Activated B cell treated with CpG ODN at 0.5 μM for 24 hours (primary cell): ENCODE measurements at places on chromosomes 5 and 9. TPM values are rescaled to one million over a fixed set of nuclear protein-coding genes. Genes with fewer than 3 reads are reported as not detected.

DNA sequence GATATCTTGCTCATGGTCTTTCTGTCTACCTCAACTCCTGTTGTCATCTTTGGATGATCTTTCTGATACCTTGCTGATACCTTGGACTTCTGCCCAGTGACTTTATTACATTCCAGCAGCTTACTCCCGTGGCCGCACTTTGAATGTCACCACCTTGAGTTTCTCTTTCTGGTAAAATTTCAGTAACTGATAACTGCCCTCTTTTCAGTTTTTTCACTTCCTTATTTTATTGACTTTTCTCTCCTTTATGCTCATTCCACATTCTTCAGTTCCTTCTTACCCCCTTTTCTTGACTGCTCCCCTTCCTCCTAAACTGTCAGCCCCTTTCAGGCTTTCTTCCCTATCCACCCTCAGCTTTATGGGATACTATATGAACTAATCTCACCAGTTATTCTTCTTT is 7.0 kb upstream of the FBXO4 start:
- no peaks in the 10 kb centered on the region for H3K27me3 ChIP-seq
- no peak for DNase-seq
- no peak overlapping the region for H3K4me3 ChIP-seq
- H3K36me3 ChIP-seq: peaks cover 72% of the 10 kb centered on the region

- H3K4me3 ChIP-seq: no peak overlapping the region
- H3K27ac ChIP-seq: no peak overlapping the region
- H3K27me3 ChIP-seq: no peaks in the 10 kb centered on the region
- DNase-seq: no peak
- peaks cover 21% of the 10 kb centered on the region for H3K4me1 ChIP-seq
Observed at GRCh38 chr5:123811831-123812230, 299.9 kb downstream of the CSNK1G3 start.

- no peaks in the 10 kb centered on the region for H3K36me3 ChIP-seq
- DNase-seq: no peak
- H3K4me1 ChIP-seq: peaks cover 3% of the 10 kb centered on the region
- H3K27ac ChIP-seq: no peak overlapping the region
- peaks cover 2% of the 10 kb centered on the region for H3K27me3 ChIP-seq
- no peak overlapping the region for H3K4me3 ChIP-seq
Observed at GRCh38 chr5:168332042-168332441, 40.6 kb downstream of the WWC1 start.

DNA sequence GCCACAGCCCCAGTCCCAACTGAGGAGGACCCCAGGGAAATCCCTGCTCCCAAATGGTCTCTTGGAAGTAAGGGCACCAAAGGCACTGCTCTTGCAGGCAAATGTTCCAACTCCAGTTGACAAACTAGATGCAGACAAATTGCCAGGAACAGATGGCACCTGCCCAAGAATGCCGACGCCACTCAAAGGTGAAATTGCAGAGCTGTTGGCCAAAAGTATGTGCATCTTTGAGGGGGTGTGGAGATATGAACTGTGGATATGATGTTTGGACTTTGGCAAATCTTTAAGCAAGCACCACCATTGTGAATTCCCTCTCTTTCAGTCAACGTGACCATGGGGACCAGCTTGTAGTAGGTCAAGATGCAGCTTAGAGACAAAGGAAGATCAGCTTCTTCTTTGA is 12.0 kb upstream of the CPLX2 start:
- H3K27ac ChIP-seq: no peak overlapping the region
- no peak for DNase-seq
- H3K4me1 ChIP-seq: no peaks in the 10 kb centered on the region
- H3K27me3 ChIP-seq: peaks cover 14% of the 10 kb centered on the region
- H3K36me3 ChIP-seq: no peaks in the 10 kb centered on the region

DNA sequence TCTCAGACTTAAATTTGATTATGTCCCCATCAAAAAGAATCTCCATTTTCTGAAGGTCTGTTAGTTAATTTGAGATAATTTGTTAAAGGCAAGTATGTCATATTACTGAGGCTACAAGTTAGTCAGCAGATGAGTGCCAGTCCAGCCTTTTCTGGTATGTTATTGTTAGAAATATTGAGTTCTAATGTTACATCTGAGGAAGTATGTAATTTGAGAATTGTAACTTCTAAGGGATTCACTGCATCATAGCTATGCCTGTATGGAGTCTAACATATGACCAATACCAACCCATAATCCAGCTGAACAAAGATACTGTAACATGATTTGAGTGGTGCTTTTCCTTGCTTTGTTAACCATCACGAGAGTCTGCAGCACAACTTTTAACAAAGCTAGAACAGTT is 13.9 kb downstream of the SLC23A1 start:
- H3K36me3 ChIP-seq: peaks cover 68% of the 10 kb centered on the region
- DNase-seq: no peak
- H3K27me3 ChIP-seq: no peaks in the 10 kb centered on the region
- H3K4me3 ChIP-seq: no peak overlapping the region
- no peaks in the 10 kb centered on the region for H3K4me1 ChIP-seq
- H3K27ac ChIP-seq: no peak overlapping the region

GRCh38 chr5:141001446-141001843 is 35.2 kb downstream of the PCDHAC2 start:
- H3K4me1 ChIP-seq: peaks cover 1% of the 10 kb centered on the region
- H3K27ac ChIP-seq: no peak overlapping the region
- peaks cover 21% of the 10 kb centered on the region for H3K27me3 ChIP-seq
- H3K36me3 ChIP-seq: no peaks in the 10 kb centered on the region

GRCh38 chr9:122396614-122397148 is 25.9 kb downstream of the PTGS1 start:
- H3K4me1 ChIP-seq: no peaks in the 10 kb centered on the region
- DNase-seq: no peak
- peaks cover 14% of the 10 kb centered on the region for H3K36me3 ChIP-seq
- H3K27ac ChIP-seq: no peak overlapping the region
- no peaks in the 10 kb centered on the region for H3K27me3 ChIP-seq

GRCh38 chr5:43016217-43016779 is 23.8 kb downstream of the ANXA2R start:
- no peaks in the 10 kb centered on the region for H3K27me3 ChIP-seq

GRCh38 chr5:68187268-68188055 is 28.1 kb upstream of the PIK3R1 start:
- H3K27me3 ChIP-seq: no peaks in the 10 kb centered on the region
- H3K27ac ChIP-seq: no peak overlapping the region
- H3K4me3 ChIP-seq: no peak overlapping the region
- no peaks in the 10 kb centered on the region for H3K36me3 ChIP-seq
- peaks cover 7% of the 10 kb centered on the region for H3K4me1 ChIP-seq
- no peak for DNase-seq

DNA sequence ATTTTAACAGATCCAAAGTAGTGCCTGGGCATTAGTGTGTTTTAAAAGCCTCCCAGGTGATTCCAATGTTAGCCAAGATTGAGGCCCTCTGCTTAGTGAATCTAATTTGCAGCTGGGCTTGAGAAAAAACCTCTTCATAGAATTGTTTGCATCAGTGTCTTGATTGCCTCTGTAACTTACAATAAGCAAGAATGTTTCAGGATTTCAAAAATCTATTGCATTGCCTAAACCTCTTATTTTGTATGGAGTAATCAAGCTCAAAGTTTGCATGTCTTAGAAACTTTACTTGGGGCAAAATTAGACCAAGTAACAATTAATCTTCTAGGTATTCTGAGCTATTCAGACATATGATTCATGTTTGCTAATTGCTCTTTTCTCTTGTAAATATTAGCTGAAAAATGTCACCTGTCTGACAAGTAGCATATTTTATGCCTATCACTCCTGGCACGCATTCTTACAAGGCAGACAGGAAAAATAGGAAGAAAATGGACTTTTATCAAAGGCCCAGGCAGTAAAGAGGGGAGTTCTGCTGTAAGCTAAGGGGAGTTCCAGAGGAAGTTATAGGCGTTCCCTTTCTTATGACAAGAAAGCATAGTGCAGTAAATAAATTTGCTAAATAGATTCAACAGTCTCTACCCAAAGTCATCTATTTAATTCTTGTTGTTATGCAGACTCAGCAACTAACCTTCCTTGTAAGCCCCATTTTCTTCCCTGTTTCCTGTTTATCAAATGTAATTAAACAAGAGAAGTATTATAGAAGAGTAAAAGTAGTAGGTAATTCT is 21.0 kb downstream of the PDCD1LG2 start:
- no peaks in the 10 kb centered on the region for H3K27me3 ChIP-seq
- peak overlapping the region; percentile 64 for H3K4me3 ChIP-seq
- DNase-seq: no peak
- no peaks in the 10 kb centered on the region for H3K36me3 ChIP-seq
- peak overlapping the region; percentile 67 for H3K27ac ChIP-seq
- H3K4me1 ChIP-seq: peaks cover 64% of the 10 kb centered on the region

DNA sequence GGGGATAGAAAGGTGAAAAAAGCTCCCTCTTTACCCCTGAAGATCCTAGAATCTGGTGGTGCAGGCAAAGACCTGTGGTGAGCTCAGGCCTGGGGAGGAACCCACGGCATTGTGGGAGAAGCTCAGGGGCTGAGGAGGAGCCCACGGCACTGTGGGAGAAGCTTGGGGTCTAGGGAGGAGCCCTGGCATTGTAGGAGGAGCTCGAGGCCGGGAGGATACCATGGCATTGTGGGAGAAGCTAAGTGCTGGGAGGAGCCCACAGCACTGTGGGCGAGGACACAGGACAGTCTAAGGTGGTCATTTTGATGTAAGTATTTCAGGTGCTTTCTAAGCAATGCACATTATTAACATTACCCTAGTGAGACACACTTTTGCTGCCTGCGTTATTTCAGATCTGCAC is 179.7 kb downstream of the HSD17B3 start:
- no peak for DNase-seq
- H3K36me3 ChIP-seq: no peaks in the 10 kb centered on the region
- H3K4me1 ChIP-seq: no peaks in the 10 kb centered on the region
- H3K27me3 ChIP-seq: peaks cover 3% of the 10 kb centered on the region
- no peak overlapping the region for H3K27ac ChIP-seq

DNA sequence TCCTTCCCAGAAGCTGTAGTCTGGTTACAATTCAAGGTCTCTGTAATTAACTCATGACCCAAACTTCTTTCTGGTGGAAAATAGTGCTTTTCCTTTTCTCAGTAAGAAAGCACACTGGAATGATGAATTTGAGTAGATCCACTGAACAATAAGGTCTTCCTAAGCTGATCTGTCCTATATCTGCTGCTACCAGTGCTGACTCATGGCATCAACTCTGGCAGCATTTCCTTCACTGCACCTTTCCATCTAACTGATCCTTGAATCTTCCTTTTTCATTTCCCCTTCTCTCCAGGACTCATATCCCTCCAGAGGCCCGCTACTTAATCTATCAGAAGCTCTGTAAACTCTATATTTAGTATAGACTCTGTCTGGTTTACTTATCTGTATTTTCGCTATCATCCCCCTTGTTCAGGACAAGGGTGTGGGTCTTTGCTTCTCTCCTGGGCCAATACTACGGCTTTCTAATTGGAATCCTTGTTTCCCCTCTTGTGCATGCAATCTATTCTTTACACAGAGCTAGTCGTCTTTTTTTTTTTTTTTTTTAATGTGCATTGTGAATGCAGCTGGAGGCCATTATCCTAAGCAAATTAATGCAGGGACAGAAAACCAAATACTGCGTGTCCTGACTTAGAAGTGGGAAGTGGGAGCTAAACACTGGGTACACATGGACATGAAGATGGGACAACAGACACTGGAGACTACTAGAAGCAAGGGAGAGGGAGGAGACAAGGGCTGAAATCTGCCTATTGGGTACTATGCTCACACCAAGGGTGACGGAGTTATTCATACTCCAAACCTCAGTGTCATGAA is 192.2 kb upstream of the RPS23 start:
- H3K27me3 ChIP-seq: no peaks in the 10 kb centered on the region
- H3K36me3 ChIP-seq: no peaks in the 10 kb centered on the region
- no peak overlapping the region for H3K27ac ChIP-seq
- no peak overlapping the region for H3K4me3 ChIP-seq
- no peaks in the 10 kb centered on the region for H3K4me1 ChIP-seq

- H3K27me3 ChIP-seq: no peaks in the 10 kb centered on the region
- H3K4me1 ChIP-seq: peaks cover 33% of the 10 kb centered on the region
- H3K4me3 ChIP-seq: no peak overlapping the region
- peak overlapping the region; percentile 68 for H3K27ac ChIP-seq
Observed at GRCh38 chr5:134736173-134736812, 2.1 kb upstream of the CAMLG start.

DNA sequence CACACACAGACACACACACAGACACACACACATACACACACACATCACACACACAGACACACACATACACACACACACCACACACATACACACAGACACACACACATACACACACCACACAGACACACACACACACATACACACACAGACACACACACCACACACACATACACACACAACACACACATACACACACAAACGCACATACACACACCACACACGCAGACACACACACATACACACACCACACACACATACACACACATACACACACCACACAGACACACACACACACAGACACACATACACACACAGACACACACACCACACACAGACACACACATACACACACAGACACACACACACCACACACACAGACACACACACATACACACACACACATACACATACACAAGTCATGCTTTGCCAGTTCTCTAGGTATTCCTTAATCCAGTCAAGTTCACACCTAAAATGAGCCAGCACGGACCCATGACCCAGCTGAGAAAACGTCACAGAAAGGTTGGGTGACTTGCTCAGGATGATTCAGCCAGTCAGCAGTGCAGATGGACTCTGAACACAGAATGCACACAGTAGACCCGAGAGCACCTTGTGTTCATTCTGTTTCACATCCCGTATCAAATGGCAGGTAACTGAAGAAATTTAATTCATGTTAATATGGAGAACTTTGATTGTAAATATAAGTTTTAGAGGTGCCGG is 746.4 kb downstream of the MTRR start:
- no peak overlapping the region for H3K27ac ChIP-seq
- no peak for DNase-seq
- H3K4me3 ChIP-seq: no peak overlapping the region
- no peaks in the 10 kb centered on the region for H3K27me3 ChIP-seq

DNA sequence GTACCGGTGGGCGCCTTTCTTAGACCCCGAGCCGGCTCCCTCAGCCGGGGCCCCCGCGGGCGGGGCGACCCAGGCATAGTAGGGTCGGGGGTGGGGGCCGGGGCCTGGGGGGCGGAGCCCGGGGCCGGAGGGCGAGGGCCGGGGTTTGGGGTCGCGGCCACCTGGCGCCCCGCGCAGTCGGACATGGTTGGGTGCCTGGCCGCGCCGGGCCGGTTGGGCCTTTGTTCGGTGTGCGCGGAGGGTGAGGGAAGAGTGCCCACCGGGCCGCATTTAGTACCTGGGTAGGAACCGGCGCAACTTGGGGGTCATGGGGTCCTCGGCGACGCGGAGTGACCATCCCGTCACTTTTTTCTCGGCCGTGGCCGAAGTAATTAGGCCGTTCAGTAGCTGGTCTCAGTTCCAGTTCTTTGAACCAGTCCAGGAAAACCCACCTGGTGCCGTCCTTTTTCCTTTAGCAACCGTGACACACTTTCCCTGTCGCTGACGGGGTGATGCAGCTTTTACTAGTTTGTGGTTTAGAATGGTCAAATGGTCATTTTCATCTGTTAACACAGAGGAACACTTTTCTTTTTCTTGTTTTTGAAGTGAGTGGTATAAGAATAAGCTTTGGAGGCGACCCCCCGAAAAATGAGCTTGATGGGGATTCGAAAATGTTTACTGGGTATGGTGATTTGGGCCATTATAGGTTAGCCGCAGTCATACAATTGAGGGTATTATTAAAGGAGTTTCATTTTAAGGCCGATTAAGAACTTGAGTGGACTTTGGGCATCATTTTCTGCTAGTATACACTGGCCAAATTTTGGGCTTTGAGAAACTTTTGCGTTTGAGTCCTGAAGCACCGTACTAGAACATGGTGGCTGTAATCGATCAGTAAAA is 589 bp downstream of the CKS2 start:
- no peaks in the 10 kb centered on the region for H3K27me3 ChIP-seq
- DNase-seq: no peak
- H3K4me1 ChIP-seq: peaks cover 48% of the 10 kb centered on the region
- H3K4me3 ChIP-seq: peak overlapping the region; percentile 96

TAF11L5 gene
- not detected in 2 replicates for total RNA-seq

TEK gene
- total RNA-seq: not detected in 2 replicates

STK32A gene
- total RNA-seq: not detected in 2 replicates

CCDC171 gene
- 1.9 and 3.6 TPM in 2 replicates for total RNA-seq
